Stimulated activated naive CD4-positive, alpha-beta T cell (primary cell): ENCODE measurements at places on chromosomes 1 and 21.

DNA sequence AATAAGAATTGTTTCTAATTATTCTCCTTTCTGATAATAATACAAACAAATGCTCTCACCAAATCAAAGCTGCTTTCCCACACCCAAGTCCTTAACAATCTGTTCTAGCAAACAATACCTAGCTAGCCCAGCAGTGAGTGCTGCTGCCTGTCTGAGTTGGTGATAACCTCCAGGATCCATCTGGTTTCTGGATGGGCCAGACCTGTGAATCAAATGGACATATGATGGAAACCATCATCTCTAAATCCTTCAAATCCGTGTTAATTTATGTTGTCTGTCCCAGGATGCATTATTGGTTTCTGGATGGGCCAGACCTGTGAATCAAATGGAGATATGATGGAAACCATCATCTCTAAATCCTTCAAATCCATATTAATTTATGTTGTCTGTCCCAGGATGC is 1230.0 kb downstream of the AMY1C start:
- DNase-seq, result no peak

GRCh38 chr1:91038582-91038981 is 16.7 kb upstream of the ZNF644 start:
- no peak for DNase-seq

- DNase-seq, result no peak
These were observed 92.3 kb upstream of the IVNS1ABP start for GRCh38 chr1:185409345-185409744.

DNA sequence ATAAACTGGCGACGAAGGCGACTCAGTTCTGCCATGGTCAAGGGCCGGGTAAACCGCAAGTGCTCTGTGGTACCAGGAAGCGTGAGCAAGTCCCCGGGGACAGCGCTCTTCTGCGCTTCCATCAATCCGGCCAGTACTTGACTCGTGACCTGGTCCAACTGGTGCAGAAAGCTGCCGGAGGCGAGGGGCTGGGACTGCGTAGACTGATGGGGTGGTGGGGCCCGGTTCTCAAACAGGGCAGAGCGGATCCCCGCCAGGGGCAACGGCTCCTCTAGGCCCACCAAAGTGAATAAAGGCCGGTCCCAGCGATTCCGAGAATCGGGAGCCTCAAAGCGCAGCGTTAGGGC is 852 bp downstream of the KTI12 start:
- no peak for DNase-seq

GRCh38 chr1:67761091-67761490 is 72.2 kb downstream of the GNG12 start:
- no peak for DNase-seq

GRCh38 chr1:66932291-66932690 is 7.5 kb downstream of the MIER1 start:
- DNase-seq, result no peak

GRCh38 chr1:245469734-245470133 is 314.9 kb downstream of the KIF26B start:
- no peak for DNase-seq

GRCh38 chr1:108077991-108078390 is 113.0 kb upstream of the VAV3 start:
- peak; percentile 53 for DNase-seq

DNA sequence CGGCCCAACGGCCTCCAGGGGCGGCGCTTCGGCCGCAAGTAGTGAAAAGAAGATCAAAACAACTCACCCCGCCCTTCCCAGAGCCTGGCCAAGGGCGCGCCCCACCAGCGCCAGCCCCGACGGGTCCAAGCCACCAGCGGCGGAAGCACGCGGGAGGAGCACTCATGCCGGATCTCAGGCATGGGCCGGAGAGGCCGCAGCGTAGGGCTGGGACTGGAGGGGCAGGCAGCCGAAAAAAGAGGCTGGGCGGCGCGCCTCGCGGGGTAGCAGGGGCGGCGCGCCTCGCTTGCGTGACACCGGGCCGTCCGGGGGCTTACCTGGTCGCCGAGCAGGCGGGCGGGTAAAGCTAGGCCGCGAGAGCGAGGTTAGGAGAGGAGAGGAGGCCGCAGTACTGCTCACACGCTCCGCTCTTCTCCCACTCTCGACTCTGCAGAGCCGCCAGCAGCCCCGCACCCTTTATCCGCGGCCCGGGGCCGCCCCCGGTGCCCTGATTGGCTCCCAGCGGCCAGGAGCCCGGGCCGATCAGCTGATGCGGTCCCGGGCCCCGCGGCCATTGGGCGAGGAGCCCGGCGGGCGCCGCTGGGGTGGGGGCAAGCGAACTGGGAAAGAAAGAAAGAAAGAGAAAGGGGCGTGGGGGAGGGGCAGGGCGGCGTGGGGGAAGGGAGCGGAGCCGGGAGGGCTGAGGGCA is at the start of gene GLUL:
GLUL (minus strand) TSS at position 429 of the 688 bp plus-strand sequence. CDS start 3,053 bp downstream, outside the sequence.
- DNase-seq, result peak; percentile 65

- DNase-seq, result no peak
These were observed 26.5 kb downstream of the CD34 start for GRCh38 chr1:207884266-207885029.

- DNase-seq, result no peak
These were observed 892.6 kb downstream of the KCNT2 start for GRCh38 chr1:195715652-195716051.

DNA sequence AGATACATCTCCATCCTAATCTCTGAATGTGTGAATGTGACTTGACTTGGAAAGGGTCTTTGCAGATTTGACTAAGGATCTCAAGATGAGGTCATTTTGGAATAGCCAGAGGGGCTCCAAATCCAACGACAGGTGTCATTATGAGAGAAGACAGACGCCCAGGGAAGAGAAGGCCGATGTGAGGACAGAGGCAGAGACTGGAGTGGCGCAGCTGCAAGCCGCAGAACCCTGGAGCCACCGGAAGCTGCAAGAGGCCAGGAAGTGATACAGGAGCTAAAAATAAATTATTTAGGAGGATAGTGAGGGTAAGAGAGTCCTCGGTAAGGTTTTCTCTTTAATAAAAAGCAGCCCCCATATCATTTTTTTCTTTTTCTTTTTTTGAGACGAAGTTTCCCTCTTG is 9.7 kb upstream of the AADACL4 start:
- DNase-seq, result no peak
